Activated T-helper 17 cell treated with anti-CD3 and anti-CD28 coated beads, Interleukin-2, amount 50 U/mL, for 72 hours (primary cell): ENCODE measurements at places on chromosomes 3 and 15. TPM values are rescaled to one million over a fixed set of nuclear protein-coding genes. Genes with fewer than 3 reads are reported as not detected.
A peak's percentile ranks its signal among the peaks of the same experiment; 100 is the strongest.

SEMA6D gene
- not detected for total RNA-seq

SEMA3G gene
- total RNA-seq, result 0.82 TPM

DUOXA2 gene
- not detected for total RNA-seq

CYB561D2 gene
- 35.6 TPM for total RNA-seq

NOX5 gene
- not detected for total RNA-seq

ALDH1A2 gene
- total RNA-seq, result 1.1 TPM

CSK gene
- 316 TPM for total RNA-seq

LYZL4 gene
- not detected for total RNA-seq

COL6A5 gene
- total RNA-seq, result not detected

GRCh38 chr15:25741256-25741580, 121.9 kb downstream of the ATP10A start:
- ATAC-seq, result no peak

DNA sequence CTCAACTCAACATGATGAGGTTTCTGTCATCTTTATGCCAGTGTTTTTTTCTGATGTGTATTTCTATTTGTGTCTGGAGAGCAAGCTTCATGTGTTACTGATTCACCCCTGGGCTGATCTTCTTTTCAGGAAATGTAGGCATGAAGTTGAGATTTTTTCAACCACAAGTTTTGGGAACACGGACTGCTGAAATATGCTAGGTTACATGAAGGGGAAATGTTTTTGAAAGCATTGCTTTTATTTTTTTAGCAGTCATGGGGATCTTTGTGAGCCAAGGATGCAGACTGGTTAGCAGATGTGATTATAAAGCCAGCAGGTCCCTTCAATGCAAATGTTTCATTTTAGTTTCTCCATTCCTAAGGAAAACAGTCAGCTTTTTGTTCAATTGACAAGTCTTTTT, 219.3 kb upstream of the COL8A1 start:
- ATAC-seq, result no peak

- no peak for ATAC-seq
Measured at GRCh38 chr3:111311126-111311525, 230.9 kb upstream of the CD96 start.

- peak; percentile 86 for ATAC-seq
Measured at GRCh38 chr3:15636028-15636709, 34.6 kb downstream of the BTD start.

GRCh38 chr15:99729920-99730319, 3.3 kb downstream of the LYSMD4 start:
- no peak for ATAC-seq

DNA sequence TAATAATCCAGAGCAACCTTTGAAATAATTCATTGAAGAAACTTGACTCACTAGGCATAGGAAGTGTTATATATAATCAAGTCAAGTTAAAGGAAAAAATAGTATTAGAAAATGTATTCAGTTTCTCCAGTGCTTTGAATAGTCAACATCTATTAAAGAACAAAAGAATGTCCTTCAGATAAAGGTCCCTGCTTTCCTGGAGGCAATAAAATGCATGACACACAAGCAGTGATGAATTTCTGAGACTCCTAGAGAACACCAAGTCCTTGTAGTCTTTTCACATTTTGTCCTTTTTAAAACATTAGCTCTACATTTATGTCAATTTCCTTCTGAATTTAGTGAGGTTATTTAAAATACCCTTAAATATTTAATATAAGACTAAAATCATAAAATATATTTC, 695.5 kb downstream of the EPHA3 start:
- no peak for ATAC-seq

GRCh38 chr15:81294516-81294880, 29.4 kb downstream of the STARD5 start:
- ATAC-seq, result no peak

GRCh38 chr3:46420931-46421330, 13.9 kb downstream of the CCRL2 start:
- no peak for ATAC-seq

DNA sequence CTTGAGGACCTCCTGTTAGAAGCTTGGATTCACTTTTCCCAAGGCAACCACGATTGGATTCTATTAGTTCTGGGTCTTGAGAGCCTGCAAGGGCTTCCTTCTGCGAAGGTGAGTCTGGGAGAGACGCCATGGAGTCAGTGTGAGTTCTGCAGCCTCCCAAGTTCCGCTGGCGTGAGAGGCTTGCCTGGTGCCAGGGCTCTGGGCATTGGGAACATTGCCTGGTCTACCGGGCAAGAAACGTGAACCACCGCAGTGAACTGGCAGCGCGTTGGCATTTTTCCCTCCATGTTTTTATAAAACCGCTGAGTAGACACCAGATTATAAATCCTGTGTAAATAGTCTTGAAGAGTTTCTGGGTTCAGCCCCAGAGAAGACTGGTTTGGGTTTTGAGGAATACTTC, 160.9 kb downstream of the IGF1R start:
- no peak for ATAC-seq

DNA sequence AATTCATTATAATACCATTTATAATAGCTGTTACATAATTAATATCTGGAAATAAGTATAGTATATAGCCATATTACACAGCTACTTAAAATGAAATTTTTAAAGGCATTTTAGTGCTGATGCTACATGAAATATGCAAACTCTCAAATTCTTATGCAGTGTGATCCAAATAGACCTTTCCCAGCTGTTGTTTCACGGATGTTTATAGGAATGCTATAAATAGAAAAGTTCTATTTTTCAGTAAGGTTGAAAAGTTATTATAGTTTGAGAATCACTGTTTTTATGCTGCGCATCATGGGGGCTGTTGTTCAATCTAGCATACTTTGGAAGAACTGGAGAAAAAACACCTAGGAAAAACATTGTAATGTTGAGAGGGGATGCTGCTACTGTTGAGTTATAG, 147.7 kb upstream of the TRIM42 start:
- no peak for ATAC-seq

DNA sequence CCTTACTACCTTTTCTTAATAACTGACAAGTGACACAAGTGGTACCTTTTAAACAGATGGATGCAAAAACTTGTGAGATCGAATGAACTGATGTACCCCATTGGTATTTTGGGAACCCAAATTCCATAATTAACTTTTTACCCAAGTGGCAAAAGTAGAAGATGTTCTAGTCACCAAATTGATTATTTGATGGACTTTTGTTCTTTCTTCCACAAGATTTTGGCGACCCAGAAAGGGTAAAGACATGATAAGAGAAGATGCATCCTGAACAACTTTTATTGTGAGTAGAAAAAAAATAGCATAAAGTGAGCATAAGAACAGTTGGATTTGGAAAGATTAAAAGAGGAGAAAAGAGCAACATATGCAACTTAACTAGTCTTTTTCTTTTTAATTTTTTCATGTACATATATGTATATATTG, 159.5 kb downstream of the TIGIT start:
- no peak for ATAC-seq

DNA sequence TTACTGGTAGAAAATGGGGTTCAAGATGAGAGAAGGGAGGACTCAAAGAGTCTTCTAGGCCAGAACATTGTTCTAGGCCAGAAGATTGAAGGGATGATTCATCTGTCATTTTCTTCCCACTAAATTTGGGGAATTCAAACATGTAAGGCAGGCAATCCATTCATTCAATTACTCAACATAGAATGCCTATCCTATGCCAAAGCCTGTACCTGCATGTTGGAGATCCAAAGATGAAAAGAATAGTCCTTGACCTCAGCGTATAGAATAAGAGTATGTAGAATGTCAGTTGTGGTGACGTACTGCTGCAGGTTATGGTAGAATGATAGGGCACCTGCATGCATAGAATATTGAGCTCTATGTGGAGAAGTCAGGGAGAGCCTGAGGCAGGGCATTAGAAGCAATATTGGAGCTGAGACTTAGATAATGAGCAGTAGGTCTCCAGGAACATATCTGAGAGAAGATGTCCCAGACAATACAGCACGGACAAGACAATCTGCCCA, 49.7 kb downstream of the STAC start:
- ATAC-seq, result no peak

DNA sequence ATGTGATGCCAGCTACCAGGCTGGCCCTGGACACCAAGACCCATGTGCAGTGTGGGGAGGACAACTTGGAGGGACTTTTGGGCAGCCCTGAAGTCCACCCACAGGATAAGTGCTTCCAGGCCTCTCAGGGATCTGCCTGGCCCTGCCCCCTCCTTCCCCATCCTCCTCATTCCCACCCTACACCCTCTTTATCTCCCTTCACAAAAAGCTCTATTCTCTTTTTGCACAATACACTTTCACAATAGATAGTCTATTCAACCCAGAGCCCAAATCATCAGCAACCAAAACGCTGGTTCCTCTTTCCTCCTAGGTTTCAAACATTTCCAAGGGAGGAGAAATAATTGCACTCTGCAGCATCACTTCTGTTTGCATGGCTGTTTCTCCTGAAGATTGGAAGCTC, 7.8 kb upstream of the ZNF710 start:
- no peak for ATAC-seq

DNA sequence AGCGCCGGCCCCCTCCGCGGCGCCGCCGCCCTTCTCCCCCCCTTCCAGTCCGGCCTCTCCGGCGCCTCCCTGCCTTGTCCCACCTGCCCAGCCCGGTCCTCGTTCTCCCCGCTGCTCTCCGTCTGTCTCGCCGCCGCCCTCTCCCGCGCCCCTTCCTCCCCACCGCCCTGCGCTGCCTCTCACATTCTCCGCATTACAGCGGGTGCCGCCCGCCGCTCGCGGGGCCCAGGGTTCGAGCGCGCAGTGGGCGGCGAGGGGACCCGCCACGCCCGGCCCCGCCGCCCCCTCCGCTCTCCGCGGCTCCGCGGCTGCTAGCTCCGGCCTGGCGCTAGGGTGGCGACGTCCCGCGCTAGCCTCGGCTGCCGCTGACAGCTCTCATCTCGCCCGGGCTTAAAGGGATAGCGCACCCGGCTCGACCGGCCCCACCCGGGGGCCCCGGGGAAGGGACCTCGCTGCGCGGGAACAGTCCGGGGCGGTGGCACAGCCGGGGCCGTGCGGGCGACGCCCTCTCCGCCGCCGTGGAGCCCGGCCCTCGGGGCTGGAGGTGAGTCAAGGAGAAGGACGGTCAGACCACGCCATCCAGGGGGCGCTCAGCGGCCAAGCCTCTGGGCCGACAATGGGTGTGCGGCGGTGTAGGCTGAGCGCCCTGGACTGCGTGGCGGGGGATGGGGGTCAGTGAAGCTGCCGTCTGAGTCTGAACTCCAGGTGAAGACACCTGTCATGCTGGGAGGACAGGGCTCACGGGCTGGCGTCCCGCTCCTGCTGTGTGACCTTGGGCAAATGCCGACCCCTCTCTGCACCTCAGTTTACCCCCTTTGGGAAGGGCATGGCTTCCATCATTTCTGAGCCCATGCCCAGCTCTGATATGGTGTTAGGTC, 187.4 kb upstream of the LINGO1 start:
- ATAC-seq, result no peak

- ATAC-seq, result no peak
Measured at GRCh38 chr3:30297112-30297511, 309.3 kb upstream of the TGFBR2 start.

- no peak for ATAC-seq
Measured at GRCh38 chr3:126971891-126972351, 11.0 kb upstream of the PLXNA1 start.

DNA sequence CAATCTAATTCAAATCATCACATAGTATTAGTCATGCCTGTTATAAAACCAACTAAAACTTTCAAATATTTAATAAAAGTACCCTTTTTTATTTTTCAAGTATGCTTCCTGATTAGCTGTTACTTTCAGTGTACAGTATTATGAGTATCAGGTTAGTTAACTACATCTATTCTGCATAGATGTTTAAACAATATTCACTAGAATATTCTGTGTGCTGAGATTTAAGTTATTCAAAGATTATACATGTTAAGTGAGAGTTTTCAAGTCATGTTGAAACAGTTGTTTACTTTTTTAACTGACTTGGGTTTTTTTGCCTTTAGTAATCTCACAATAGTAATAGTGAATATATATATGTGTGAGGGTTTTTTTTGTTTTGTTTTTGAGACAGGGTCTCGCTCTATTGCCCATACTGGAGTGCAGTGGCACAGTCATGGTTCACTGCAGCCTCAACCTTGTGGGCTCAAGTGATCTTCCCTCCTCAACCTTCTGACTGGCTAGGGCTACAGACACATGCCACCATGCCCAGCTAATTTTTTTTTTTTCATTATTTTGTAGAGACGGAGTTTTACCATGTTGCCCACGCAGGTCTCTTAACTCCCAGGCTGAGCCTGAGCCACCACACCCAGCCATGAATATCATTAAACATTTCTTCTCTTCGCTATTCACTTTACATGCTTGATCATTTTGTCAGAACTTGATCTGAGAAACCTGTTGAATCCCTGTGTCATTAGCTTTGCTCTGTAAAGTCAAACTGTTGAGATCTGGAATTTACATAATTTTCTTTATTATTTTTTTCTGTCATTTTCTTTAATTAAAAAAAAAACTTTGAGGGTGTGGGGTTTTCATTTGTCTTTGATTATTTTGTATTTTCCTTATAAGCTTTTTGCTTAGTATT, 286.2 kb upstream of the UBE2E1 start:
- no peak for ATAC-seq

DNA sequence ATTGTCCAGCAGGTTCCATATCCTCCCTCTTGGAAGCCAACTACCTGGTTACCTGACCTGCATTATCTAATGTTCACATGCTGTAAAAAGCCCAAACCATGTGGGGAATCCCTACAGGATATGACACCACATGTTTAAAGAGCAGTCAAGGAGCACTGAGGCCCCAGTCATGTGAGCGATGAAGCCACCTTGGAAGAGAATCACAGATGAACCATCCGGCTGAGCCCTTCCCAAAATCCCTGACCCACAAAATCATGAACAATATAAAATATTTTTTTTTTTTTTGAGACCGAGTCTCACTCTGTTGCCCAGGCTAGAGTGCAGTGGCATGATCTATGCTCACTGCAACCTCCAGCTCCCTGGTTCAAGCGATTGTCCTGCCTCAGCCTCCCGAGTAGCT, 10.6 kb upstream of the ANKDD1A start:
- no peak for ATAC-seq

GRCh38 chr3:169618894-169619792, 44.4 kb downstream of the MECOM start:
- ATAC-seq, result no peak

DNA sequence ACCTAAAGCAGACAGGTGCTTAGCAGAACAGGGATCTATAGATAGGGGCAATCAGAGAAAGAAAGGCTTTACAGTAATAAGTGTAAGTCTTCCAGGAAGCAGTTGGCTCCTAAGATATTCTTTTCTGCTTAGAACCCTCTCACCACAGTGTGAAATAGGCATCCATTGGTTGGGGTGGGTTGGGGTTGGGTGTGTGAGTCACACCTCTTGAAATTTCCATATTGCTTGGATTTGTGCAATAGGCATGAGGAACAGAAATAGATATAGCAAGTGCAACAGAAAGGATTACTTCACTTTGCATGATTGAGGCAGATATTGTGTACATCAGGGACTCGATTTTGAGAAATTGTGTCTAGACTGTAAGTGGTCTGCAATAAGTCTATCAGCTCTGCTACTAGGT, 200.1 kb upstream of the GAP43 start:
- no peak for ATAC-seq

GRCh38 chr15:51286816-51287215, 51.6 kb downstream of the CYP19A1 start:
- no peak for ATAC-seq

GRCh38 chr3:30707825-30708224, 101.4 kb downstream of the TGFBR2 start:
- no peak for ATAC-seq
